Sigmoid colon (tissue), 7 donors: ENCODE measurements at places on chromosomes 5 and 9. TPM values are rescaled to one million over a fixed set of nuclear protein-coding genes. Genes with fewer than 3 reads are reported as not detected.

- no peak for DNase-seq
- no peak overlapping the region for H3K27ac ChIP-seq
- no peaks in the 10 kb centered on the region for H3K27me3 ChIP-seq
These were observed 17.7 kb upstream of the FAM174A start for GRCh38 chr5:100517301-100517974.

DNA sequence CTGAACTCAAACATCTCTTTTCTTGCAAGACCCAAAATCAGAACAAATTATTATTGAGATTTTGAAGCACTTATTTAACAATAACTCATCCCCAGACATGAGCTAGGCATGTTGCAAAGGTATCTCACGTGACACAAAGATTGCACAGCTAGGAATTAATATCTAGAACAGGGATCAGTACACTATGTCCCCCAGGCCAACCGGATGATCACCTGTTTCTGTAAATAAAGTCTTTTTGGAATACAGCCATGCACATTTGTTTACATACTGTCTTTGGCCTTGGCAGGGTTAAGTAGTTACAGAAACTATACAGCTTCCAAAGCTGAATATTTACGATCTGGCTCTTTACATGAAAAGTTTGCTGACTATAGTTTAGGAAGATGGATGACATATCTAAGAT, 287.7 kb downstream of the ACTL7B start:
- H3K27ac ChIP-seq, result no peak overlapping the region
- H3K27me3 ChIP-seq, result no peaks in the 10 kb centered on the region
- no peaks in the 10 kb centered on the region for H3K36me3 ChIP-seq
- no peaks in the 10 kb centered on the region for H3K4me1 ChIP-seq

- no peaks in the 10 kb centered on the region for H3K27me3 ChIP-seq
- H3K4me3 ChIP-seq, result no peak overlapping the region
- no peaks in the 10 kb centered on the region for H3K36me3 ChIP-seq
- no peaks in the 10 kb centered on the region for H3K4me1 ChIP-seq
- no peak for DNase-seq
These were observed 270.7 kb upstream of the MSX2 start for GRCh38 chr5:174453690-174454089.

DNA sequence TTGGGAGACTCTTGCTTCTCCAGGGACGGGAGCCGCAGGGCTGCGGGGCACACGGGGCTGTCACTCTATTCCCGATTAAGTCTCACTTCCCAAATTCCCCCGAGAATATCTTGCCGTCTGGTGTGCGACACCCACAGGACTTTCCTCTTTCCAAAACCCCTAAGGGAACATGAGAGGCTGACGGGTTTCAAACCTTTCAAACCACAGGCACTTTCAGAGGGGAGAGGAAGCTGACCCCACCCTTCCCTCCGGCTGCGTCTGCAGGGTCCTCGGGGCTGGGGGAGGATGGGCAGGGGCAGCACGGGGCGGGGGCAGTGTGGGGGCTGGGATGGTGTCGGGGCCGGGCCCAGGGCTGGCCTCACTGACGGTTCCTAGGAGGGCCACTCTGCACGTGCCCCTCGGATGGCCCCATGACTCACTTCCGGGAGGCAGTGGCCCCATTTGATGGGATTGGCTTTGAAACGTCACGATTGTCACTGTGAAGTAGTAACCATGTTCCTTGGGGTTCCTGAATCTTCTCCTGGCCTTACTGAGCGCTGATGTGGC, 38.2 kb downstream of the SLC9A3 start:
- no peak overlapping the region for H3K4me3 ChIP-seq
- no peak for DNase-seq
- H3K4me1 ChIP-seq, result no peaks in the 10 kb centered on the region
- peaks cover 56% of the 10 kb centered on the region for H3K27me3 ChIP-seq
- no peak overlapping the region for H3K27ac ChIP-seq

DNA sequence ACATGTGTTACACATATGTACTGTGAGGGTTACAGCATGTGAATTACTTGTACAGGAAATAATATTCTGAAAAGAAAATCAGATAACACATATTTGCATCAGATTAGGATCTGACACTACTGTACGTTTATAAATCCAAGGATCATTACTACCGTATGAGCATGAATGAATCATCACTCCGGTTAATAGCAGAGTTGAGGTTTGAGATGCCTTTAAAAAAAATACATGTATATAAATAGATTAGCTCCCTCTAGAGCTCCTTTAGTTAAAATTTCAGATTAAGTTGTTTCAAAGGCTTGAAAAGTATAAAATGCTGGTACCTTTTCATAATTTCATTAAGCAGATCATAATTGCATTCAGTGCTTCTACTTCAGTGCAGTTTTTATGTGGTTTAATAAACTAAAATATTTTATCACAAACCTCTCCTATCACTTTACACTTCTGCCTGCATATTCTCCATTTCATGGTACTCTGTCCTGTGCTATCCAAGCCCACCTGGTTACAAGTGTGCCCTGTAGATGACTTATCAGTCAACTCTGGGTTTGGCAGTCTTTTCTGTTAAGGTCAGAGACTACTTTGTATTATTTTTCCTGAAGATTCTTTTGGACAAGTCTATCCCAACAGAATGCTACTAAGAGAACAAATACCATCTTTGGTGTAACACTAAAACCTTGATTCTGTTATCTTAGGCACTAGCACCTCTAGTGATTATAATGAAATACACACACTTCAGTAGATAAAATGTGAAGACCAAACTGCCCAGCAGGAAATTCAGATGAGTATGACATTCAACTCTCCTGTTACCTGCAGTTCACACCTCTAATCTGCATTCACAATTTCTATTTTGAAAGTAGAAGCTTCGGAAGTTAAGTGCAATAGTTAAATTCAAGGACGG, 48.0 kb upstream of the POU5F2 start:
- no peak overlapping the region for H3K4me3 ChIP-seq
- no peaks in the 10 kb centered on the region for H3K27me3 ChIP-seq
- no peak for DNase-seq

CLIC3 gene
- not detected for total RNA-seq
